Right renal cortex interstitium (tissue), 3 donors: ENCODE measurements at places on chromosomes 7 and 10. TPM values are rescaled to one million over a fixed set of nuclear protein-coding genes. Genes with fewer than 3 reads are reported as not detected.

CAV1 gene
- 32.1 TPM for polyA plus RNA-seq

SPDYE18 gene
- 0.67 TPM for polyA plus RNA-seq

DNAH11 gene
- polyA plus RNA-seq = 1.9 TPM

CTTNBP2 gene
- polyA plus RNA-seq = 32.1 TPM

ANLN gene
- 30.8 TPM for polyA plus RNA-seq

CALCR gene
- 1.1 TPM for polyA plus RNA-seq

GIMAP1 gene
- polyA plus RNA-seq = 2.0 TPM

LRRD1 gene
- 0.29 TPM for polyA plus RNA-seq

IGFBP1 gene
- 0.50 TPM for polyA plus RNA-seq

- DNase-seq = no peak
Measured at GRCh38 chr7:139451638-139452037, 31.8 kb downstream of the KLRG2 start.

- no peak for DNase-seq
Measured at GRCh38 chr7:85081392-85081791, 105.5 kb downstream of the SEMA3D start.

DNA sequence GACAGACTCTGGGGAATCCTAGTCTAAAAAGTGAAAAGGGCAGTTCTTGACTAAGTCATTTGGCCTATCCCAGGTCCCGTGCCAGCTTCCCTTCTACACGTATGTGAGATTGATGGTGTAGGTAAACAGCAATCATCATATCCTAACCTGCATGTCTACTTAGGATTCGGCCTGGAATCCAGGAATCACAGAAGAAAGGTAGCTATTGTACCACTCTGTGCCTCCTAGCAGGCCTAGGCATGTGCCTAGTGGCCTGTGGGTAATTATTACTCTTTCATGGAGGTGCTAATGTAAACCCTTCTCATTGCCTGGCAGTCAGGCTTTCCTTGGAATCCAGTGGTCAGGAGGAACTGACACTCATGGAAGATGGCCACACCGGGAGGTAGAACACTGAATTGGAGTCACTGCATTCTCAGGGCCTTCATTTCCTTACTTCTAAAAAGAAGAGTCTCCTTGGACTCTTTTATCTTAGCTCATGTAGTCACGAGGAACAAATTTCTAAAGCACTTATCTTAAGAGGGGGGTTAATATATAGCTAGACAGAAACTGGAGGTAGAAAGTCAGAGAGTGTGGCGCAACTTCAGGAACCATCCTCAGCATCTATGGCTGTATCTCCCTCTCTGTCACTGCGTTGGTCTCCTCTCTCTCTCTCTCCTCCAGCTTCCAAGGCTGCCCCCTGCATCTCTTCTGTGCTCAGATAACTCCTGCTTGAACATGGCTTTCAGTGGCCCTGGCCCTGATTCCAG is 122.5 kb downstream of the C1GALT1 start:
- DNase-seq = no peak

DNA sequence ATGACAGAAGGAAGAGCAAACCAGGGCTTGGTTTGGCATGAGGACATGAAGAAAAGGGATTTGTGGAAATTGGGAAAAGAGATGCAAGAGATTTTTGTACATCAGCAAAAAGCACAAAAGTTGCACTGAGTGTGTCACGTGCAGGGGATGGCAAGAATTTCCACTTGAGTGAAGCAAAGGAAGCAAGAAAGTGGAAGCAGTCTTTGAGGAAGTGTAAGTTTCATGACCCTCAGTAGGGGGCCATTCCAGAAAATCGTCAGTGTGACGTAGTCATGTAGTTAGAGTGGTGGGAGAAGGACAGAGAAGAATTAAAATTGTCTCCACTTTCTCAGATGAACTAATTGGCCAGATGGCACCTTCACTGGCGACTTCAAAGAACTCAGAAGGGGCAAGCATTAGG is 123.3 kb upstream of the FZD1 start:
- no peak for DNase-seq

GRCh38 chr10:26090762-26091161 is 125.8 kb upstream of the GAD2 start:
- DNase-seq = no peak

GRCh38 chr10:1054684-1055083 is 1.5 kb upstream of the WDR37 start:
- DNase-seq = no peak

DNA sequence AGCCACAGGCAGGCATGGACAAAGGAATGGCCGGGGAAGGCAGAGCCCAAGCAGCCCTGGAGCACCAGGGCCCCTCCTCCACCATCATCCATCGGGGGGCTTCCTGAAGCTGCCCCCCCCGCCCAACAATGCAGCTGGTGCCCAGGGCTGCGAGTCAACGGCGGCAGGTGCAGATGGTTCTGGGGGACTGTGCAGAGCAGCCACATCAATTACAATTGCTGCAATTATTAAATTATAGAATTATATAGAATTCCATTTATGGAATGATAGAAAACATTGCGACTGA is 28.3 kb downstream of the EBF3 start:
- DNase-seq = no peak

DNA sequence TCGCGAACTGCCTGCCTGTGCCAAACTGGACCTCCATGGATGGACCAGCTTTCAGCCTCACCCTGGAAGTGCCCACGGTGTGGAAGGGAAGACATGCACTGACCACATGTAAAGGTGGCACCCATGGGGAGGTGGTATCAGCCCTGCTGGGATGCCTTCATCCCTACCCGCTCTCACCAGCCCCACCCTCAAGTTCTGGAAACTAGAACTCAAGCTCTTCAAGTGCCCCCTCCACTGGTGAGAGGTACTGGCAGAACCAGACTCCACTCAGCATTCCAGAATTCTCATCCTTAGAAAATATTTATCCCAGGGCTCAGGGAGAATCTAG is 5.9 kb downstream of the ZNF488 start:
- DNase-seq = no peak

DNA sequence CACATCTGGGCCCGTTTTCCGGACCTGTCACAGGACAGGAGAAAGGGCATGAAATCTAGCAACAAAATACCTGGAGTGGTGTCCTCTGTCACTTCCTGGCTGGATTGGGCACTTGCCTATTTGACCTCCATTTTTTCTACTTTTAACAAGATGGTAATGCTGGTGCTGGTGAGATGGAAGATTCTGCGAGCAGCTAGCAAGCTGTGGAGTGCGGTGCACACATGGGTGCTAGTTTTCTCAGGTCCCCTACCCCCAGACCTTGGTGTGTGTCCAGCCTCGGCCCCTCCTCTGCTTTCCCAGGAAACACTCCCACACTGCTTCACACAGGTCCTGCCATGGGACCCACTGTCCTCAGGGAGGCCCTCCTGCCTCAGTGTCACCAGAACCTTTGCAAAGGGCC is 87.7 kb downstream of the WDR11 start:
- DNase-seq = no peak

DNA sequence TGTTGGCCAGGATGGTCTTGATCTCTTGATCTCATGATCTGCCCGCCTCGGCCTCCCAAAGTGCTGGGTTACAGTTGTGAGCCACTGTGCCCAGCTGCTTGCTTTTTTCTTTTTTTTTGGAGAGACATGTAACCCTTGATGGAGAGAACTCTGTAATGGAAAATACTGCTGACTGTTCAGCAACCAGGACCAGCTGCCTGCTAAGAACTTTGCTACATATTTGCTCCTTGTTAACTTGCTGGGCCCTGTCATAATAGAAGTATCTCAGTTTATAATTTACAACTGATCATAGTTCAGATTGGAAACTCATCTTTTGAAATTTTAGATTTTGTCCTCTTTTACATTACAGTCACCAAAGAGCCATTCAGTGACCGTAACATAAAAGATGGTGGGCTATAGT is 34.9 kb downstream of the TASOR2 start:
- no peak for DNase-seq

DNA sequence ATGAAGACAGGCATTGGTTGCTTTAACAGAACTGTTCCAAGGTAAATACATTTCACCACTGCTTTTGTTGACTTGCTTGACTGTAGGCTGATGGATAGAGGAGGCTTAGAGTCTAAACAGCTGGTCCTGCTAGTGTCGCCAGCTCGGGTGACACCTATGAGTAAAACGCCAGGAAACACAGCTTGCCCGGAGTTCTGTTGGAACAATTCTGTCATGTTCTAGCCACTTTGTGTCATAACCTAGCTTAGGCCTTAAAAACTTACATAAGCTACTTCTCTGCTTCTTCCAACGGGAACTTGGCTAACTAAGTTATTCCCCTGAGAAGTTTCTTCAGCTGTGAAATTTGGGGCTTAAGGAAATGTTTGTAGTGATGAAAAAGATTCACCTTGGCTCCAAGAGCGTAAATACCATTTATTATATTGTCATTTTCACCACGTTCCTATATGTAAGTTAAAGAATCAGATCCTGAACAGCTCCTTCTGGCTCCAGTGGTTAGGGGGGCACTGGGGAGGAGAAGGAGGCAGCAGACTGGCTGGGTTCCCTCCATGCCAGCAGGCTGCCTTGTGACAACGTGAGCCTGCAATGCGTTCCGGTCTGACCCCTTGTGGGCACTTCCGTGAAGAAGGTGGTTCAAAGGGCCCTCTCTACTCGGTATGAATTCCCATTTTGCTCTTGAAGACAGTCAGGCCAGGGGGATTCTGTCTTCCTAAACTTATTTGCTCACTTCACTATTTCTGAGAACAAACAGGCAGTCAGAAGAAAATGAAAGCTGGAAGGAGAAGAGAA is 253.2 kb downstream of the BMPER start:
- no peak for DNase-seq

DNA sequence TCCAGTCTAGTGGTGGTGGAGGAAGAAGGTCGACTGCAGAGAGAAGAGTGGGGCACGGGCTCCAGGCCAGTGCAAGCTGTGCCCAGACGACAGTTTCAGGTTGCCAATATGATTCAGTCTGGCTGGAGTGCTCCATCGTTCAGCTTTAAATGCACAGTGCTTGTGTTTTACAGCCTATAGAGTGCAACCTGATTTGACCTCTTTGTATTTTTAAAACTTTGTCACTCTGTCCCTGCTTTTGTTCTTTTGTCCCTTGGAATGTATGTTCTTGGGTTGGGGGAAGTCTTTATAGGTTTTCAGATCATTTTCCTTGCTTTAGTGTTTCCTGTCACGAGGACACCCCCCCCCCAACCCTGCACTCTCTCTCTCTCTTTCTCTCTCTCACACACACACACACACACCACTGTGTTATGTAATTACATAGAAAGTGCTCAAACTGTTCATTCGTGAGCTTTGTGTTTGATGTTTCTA is 198.0 kb downstream of the CAMK1D start:
- no peak for DNase-seq

DNA sequence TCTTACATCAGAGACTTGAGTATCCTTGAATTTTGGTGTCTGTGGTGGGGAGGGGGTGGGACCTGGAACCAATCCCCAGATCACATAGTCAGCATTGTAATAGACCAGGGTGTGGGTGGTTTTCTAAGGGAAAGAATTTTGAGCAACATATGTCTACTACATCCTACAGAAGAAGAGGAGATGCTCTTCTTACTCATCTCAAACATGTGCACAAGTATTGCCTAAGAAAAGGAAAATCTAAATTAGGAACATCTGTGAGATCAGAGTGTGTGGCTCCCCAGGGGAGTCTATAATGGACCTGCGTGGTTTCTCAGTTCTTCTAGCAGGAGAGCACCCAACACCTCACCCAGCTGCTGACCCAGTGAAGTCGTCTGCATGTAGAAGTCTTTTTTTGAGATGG is 148.8 kb downstream of the CCDC3 start:
- no peak for DNase-seq

- DNase-seq = no peak
Measured at GRCh38 chr10:128744811-128745305, 618.6 kb upstream of the MKI67 start.

DNA sequence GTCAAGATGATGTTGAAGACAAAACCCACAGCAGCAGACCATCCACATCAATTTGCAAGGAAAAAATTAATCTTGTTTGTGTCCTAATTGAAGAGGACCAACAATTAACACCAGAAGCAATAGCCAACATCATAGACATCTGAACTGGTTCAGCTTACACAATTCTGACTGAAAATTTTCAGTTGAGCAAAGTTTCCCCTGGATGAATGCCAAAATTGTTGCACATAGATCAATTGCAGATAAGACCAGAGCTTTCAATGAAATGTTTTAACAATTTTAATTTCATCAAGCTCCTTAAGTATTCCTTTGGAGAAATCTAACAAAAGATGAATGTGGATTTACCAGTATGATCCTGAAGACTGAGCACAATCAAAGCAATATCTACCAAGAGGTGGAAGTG is 168.6 kb downstream of the CTNNA3 start:
- no peak for DNase-seq

GRCh38 chr10:91487911-91488582 is 77.9 kb downstream of the HECTD2 start:
- DNase-seq = no peak

DNA sequence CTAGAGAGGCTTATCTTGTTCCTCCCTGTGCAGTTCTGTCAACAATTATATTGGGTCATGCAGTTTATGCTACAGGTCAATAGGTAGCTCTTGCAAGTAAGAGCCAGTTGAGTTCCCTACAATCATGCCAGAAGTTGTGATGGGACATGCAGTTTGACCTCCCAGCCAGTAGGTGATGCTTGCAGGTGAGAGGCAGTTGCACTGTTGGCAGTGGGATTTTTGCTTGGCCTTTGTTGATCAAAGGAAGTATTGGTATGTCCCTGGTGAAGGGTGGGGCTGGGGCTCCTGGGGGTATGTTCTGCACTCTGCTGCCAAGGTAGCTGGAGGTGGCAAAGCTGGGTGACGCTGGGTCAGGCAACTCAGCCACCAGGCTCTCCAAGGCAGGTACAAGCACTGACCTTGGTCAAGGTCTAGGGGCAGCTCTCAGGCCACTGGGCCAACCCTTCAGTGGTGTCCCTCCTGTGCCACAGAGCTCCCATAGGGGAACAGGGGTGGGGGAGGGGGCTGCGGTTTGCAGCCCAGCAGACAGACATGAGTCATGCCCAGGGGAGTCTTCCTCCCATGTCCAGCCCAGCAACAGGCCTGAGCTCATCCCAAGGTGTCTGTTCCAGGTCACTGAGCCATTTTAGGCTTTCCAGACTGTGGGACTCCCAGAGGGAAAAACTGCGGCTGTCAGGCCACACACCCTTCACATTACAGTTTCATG is 43.3 kb downstream of the MEOX2 start:
- DNase-seq = no peak
